Kidney epithelial cell (primary cell): ENCODE measurements at places on chromosomes 16 and 17. TPM values are rescaled to one million over a fixed set of nuclear protein-coding genes. Genes with fewer than 3 reads are reported as not detected.

Gene NPB
- total RNA-seq: 1.2 and 1.9 TPM in 2 replicates

Gene SNX20
- total RNA-seq: not detected in 2 replicates

Gene CCL8
- not detected in 2 replicates for total RNA-seq

Gene SLC5A10
- total RNA-seq: not detected in 2 replicates
